ENCODE measurements at places on chromosomes 1 and 21.

DNA sequence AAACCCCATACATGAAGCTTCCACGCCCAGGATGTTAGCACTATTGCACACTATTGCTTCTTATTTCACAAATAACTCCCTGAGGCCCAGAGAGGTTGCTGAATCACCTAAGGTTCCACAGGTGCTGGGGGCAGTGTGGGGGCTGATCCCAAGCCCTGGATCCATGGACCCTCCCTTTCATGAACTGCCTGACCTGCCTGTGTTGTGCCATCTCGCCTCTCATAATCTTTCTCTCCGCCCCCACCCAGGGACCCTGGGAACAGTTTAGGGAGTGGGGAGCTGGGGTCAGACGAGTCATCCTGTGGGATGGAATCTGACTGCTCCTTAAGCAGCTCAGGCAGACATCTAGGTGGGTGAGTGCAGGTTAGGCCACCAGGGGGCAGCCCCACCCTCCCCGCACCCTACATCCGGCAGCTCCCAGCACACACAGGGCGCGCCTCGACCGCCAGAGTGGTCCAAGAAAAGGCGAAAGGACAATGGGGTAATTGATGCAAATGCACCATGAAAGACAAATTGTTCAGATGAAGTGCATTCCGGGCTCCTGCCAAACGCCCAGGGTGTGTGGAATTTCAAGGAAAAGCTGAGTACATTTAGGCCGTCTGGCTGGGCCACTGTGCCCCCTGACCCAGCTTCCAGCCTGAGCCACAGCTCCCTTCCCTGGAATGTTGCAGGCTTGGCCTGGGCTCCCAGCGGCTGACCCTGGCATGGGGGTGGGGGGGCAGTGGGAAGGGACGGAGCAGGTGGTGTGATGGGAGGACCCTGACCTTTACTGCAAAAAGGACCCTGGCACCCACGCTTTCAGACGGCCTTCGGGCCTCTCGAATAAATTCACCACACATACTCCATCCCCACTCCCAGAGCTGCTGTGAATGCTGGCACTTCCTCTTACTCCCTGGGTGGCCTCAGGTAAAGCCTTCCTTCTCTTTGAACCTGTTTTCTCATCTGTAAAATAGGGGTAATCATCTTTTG lies 20.8 kb downstream of the PHLDA3 start:
- peak; percentile 76 for DNase-seq

- DNase-seq: no peak
Observed at GRCh38 chr1:43708002-43708410, 670 bp downstream of the ST3GAL3 start.

- DNase-seq: no peak
Observed at GRCh38 chr1:44616284-44616990, 57.8 kb downstream of the TMEM53 start.

- DNase-seq: no peak
Observed at GRCh38 chr1:160206036-160206389, 829 bp downstream of the PEA15 start.

DNA sequence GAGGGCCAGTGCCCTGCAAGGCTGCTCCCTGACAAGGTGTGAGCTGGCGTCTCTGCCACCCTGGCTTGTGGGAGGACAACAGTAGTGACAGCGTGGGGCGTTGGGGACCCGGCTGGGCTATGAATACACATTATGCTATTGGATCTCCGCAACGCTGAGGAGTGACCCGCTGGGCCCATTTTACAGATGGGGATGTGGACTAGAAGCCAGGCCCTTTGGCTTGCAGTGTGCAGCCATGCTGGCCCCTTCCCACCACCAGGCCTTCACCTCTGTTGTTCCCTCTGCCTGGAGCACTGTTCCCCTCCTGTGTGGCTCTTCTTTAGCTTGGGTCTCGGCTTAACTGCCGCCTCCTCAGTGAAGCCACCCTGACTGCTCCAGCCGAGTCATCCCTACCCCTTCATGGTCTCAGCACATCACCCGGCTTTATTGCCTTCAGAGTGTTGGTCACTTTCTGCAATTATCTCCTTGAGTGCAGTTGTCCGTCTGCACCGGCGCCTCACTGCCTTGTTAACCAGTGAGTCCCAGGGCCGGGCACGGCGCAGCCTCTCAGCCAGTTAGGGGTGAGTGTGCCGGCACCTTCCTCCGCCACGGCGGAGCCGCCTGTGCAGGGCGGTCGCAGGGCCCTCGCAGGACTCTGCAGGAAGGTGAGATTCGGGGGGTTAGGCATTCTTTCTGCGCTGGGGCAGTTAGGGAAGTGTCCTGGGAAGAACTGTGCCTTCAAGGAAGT lies 84.4 kb upstream of the ACTL8 start:
- DNase-seq: no peak

GRCh38 chr1:84862810-84863251 lies 30.2 kb downstream of the LPAR3 start:
- no peak for DNase-seq

DNA sequence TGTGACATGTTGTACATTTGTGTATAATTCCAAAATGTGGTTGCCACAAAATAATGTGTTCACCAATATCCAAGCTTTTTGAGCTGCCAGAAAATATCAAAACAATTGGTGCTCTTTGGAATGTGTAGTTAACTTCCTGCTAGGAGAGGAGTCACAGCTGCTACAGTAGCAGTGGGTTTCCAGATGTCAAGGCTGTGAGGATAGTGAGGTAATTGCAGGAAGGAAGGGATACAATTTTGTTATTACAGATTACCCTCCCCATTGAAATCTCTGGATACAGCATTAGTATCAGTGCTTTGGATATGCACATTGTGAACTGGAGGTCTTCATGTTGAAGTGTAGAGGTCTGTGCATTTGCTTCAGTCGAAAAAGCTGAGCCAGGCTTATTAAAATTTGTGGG lies 253.2 kb downstream of the PTPRC start:
- DNase-seq: no peak

DNA sequence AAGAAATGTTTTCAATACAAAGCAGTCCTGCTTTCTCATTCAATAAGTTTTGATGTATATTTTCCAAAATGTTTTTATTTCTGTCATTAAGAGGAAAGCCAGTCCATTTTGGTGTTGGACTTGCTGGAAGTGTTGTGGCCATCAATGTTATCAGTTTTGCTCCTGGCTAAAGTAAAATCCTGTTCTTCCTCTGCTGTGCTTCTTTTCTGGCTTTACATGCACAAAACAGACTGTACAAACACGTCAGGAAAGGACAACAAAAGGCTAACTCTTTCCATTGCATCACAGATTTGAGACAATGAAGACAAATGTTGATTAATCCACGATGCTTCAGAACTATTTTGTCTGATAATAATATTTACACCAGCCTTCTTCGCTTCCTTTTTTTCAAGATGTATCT lies 735.4 kb downstream of the LTN1 start:
- DNase-seq: no peak

DNA sequence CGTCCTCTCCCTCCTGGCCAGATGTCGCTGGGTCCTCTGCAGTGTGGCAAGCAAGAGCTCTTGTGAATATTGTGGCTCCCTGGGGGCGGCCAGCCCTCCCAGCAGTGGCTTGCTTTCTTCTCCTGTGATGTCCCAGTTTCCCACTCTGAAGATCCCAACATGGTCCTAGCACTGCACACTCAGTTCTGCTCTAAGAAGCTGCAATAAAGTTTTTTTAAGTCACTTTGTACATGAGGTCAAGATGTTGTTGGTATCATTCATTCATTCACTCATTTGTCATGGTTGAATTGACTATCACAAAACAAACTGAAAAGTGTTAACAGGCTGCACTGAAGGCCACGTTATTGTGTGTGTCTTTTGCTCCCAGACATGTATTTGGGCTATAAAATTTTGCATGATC lies 8.2 kb upstream of the PADI6 start:
- no peak for DNase-seq

- DNase-seq: no peak
Observed at GRCh38 chr1:78577257-78578100, 42.8 kb upstream of the IFI44L start.

GRCh38 chr1:152745289-152745704 lies 12.5 kb upstream of the KPRP start:
- no peak for DNase-seq

- no peak for DNase-seq
Observed at GRCh38 chr1:85358702-85359438, 82.4 kb upstream of the BCL10 start.

DNA sequence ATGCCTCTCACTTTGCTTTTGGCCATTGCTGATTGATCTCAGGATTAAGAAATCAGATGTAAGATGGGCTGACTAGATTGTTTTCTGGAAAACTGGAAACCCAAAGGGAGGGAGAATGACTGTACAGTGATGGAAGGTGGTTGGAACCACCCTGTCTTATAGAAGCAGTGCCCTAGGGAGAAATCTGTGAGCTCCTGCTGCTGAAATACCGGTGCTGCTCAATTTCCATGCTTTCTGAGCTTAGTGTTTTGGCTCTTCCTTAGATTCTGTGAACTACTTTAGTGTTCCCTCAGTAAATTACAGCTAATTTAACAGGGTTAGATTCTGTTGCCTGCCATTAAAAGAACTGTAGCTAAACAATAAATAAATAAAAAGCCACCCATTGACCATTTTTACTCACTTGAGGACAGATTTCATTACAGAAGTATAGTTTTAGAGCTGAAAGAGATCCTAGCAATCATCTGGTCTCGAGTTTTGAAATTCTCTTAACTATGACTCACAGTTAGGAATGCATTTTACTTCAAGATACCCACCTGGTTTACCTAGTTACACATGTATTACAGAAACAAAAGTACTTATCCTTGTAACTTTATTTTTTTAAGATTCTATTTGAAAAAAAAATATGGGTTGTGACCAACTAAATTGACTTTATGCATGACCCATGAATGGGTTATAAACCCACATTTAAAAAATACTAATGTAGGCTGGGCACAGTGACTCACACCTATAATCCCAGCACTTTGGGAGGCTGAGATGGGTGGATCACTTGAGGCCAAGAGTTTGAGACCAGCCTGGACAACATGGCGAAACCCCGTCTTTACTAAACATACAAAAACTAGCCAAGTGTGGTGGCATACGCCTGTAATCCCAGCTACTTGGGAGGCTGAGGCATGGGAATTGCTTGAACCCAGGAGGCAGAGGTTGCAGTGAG lies 33.2 kb downstream of the CAMSAP2 start:
- no peak for DNase-seq

DNA sequence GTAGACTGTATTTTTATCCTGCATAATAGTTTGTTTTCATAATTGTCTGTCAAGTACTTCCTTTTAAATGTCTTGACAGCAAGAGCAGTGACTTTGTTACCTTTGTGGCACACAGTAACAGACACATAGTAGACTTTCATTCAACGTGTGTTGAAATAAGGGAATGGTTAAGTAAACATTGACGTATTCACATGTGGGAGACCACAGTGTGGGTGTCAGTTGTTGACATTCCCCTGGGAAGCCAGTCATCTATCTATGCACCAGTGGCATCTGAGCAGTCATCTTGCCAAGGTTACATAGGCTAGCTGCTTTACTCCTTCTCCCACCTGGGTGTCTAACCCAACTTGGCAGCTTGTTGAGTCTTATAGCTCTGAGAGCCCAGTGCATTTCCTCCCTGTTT lies 1.4 kb upstream of the NUP133 start:
- no peak for DNase-seq

DNA sequence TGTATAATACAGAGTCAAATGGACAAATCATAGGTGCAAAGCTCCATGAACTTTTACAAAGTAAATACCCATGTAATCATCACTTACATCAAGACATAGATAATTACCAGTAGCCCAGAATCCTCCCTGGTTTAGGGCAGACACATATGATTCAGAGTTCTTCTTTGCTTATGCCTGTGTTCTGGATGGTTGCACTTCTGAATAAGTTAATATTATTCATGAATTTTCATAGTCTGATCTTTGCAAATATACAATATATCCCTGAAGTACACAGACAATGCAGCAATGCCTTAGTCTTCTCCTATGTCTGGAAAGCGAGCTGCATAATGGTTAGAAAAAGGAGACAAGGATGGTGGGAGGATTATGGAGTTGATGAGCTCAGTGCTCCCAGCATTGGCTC lies 122.4 kb upstream of the PLXNA2 start:
- no peak for DNase-seq

DNA sequence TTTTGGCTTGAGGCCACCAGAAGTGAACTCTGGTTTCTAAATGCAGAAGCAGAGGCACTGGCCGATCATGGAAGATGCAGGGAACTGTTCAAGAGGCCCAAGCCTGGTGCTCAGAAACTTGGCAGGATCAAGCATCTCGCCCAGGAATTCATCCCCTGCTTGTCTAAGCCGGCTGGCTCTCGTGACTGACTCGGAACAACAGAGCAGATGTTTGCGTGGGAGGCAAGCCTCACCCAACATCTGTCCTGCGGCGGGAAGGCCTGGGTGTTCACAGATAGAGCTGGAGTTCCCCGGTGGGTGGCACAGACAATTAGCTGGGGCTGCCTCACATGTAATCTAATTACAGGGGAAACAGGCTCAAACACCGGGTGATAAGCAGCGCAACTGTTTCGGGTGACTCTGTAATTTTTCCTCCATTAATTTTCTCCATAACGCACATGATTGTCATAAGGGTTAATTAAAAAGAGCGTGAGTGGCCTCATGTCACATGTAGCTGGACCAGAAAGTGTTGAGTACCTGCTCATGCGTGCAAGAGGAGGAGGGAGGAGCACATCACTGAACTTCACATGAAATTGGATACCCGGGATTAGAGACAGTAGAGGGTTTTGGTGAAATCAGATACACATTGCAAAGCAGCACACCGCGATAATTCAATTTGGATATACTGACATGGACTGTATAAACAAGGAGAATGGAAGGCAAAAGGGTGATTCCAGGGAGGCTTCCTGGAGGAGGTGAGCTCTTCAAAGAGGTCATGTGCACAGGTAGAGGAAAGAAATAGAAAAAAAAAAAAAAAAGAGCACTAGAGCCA lies 180.0 kb downstream of the ETS2 start:
- DNase-seq: no peak

GRCh38 chr1:201022820-201023516 lies 546 bp downstream of the KIF21B start:
- no peak for DNase-seq

DNA sequence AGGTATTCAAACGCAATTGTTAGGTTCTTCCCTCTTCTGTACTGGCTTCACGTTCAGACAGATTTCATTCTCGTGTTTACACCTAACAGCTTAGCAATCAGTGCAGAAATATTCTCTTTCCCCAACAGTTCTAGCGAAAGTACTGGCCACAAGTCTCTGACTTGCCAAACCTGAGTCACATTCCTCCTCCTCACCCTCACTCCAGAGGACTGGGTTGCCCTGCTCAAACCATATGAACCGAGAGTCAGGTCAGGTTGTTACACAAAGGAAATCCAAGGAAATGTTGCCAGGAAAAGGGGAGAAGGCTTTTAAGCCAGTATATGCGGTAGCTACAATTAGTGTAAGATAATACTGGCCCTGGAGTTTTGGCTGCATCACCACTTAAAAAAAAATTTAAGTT lies 282.5 kb downstream of the RGS7 start:
- no peak for DNase-seq

DNA sequence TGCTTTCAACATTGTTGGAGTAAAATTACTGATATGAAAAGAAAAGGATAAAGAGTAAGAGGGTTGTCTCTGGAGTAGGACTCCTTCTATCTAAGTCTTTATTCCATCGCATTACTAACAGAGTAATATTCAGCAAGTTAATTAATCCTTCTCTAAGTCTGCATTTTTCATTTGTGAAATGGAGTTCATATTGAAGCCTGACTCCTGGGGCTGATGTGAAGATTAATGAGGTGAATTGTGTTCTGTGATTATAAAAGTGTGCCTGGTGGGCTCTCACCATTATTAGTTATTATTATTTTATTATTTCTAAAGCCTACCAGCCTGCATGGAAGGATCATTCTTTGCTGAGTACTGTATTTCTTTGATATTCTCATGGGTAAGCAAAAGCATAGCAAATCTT lies 1096.7 kb downstream of the KCNT2 start:
- DNase-seq: no peak
